ENCODE measurements at places on chromosomes 12 and 14. TPM values are rescaled to one million over a fixed set of nuclear protein-coding genes. Genes with fewer than 3 reads are reported as not detected.

MCRS1 gene
- total RNA-seq: 59.7 TPM

- no peak for DNase-seq
Measured at GRCh38 chr14:24139272-24139934, 2.0 kb downstream of the EMC9 start.

DNA sequence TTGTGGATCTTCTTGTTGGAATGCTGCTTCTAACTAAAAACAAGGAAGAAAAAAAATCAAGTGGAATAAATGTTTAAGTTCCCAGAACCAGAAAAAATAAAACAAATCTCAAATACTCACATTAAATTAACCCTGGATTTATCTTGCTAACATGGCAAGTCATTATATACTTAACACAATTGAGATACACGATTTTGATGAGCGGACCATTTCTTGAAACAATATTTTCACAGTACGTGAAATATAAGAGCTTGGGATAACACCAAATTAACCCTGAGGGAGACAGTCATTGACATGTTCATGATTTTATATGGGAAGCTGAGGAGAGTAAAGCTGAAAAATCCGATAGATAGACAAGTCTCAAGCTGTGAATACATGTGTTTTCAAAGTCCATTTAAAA is 128.6 kb downstream of the PTCSC3 start:
- DNase-seq: no peak

- DNase-seq: no peak
Measured at GRCh38 chr12:132695431-132695830, 8.0 kb downstream of the PXMP2 start.

DNA sequence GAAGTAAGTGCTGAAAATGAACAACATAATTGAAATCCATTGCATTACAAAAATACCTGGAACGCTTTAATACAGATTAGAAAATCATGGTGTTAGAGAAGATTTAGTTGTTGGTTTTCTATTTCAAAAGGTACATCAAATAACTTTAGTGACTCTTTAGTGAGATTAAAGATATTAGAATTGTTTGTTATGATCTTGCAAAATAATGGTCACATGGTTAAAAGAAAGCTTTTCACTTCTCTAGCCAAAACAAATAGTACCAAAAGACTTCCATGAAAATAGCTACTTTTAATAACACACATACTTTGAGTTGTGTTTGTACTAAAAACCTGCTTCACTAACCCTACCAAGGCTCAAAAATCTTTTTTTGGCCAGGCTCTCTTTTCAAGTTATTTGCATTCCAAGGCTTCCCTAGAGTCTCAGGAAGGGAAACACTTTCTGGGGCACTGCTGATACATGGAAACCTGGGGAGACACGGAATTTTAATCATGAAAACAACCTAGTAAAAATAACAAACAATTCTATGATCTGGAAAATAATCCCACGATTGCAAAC is at the start of gene SLCO1A2:
TSS of gene SLCO1A2 (minus strand) at position 147 of the 555 bp plus-strand sequence. CDS start 270 bp downstream, outside the sequence.
- no peak for DNase-seq

AQP2 gene
- total RNA-seq: not detected

GRCh38 chr12:56884421-56884820 is 49.8 kb downstream of the SDR9C7 start:
- no peak for DNase-seq

GRCh38 chr12:51579321-51579850 is 11.6 kb upstream of the SCN8A start:
- DNase-seq: no peak

TEX22 gene
- 1.0 TPM for total RNA-seq

DNA sequence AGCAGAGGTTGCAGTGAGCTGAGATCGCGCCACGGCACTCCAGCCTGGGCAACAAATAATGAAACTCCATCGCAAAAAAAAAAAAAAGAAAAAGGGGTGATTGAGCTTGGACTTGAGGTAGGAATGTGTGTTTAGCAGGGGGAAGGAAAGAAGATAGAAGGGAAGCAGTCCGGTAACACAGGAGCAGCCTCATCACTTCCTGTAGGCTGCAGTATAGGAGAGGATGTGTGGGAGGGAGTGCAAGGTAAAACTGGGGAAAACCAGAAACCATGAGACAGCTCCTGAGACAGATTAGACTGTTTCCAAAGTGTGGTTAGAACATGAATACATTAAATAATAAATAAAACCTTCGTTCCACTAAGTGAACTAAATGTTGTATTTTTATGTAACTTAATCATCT is 49.2 kb downstream of the FGD4 start:
- DNase-seq: no peak

RHOJ gene
- total RNA-seq: 18.6 TPM

GRCh38 chr12:79420146-79420618 is 270.6 kb downstream of the PAWR start:
- peak; percentile 47 for DNase-seq

DNA sequence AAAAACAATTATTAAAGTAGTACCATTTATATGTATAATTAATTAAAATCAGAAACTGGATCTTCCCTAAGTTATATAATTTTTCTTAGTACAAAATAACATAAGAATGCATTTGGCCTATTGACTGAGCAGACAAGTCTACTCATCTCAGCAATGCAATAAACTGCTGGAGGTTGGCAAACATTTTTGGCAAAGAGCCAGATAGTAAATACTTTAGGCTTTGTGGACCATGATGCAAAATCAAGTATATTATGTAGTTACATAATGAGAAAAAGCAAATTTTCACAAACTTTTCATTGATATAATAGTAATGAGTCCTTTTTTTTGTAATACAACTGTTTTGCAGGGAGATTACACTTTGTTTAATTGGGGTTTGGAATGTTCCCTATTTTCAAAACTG is 30.9 kb downstream of the ERGIC2 start:
- DNase-seq: no peak

JDP2 gene
- total RNA-seq: 13.8 TPM

TMEM132D gene
- total RNA-seq: 4.7 TPM

DNA sequence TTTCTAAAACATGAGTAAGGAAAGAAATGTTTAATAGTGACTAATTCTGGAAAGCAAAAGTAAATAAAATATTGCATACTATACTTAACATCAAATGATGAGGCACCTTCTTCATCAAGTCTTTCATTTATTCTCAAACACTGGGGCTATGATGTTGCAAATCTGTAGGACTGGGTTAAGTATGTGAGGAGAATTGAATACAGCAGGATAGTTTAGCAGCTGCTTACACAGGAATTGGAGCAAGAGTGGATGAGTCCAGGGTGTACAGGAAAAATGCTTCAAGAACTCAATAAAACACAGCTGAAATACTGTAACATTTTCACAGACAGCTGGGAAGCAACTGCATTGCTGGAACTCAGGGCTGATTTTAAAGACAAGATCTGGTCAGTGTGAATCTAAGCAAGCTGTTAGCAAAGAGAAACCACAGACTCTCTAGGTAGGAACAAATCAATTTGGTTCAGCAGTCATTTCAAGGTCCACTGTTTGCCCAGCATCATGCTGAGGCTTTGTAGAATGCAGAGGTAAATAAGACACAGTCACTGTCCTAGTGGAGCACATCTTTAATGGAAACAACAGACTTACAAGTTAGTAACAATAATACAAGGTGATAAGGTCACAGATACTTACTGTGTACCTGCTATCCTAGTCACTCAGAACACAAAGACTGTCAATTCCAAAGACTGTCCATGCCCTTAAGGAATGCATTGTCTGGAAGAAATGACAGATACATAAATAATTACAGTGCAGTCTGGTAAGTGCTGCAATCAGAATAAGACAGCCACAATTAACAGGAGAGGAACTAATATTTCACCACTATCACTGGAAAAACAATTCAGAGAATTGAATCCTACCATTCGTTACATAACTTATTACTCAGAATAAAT is 96.8 kb upstream of the DACT1 start:
- no peak for DNase-seq

- DNase-seq: no peak
Measured at GRCh38 chr12:2256453-2256852, 203.7 kb downstream of the CACNA1C start.

DNA sequence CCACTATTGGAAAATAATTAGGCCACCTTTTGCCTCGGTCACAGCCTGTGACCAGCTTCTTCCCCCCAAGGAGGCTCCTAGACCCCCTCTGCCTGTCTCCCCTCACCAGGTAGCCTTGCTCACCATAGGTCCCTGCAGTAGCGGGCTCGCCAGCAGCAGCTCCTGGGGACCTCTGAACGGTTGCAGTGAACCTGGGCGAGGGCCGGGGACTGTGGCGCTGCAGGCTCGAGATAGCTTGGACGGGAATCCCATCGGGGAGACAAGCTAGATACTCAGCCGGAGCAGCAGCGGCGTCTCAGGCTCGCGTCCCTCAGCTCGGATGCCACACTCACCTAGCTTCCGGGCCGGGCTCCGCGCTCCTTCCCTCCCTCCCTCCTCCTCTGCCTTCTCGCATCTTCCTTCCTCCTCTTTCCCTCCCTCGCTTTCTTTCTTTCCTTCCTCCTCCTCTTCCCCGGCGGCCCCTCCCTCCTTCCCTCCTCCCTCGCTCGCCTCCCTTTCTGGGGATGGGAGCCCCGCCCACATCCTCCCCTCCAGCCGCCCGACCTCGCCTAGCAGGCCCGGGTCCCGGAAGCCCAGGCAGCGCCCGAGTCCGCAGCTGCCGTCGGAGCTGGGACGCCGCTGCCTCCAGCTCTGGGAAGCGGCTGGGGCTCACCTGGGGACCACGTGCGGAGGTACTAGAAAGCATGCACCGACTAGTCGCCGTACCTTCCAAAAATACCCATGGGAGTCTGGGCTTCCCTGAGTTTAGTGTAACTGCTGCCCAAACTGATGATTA is at the start of gene BMP4:
TSS of gene BMP4 (minus strand) at position 399 of the 775 bp plus-strand sequence. CDS start 4,603 bp downstream, outside the sequence.
- DNase-seq: peak; percentile 59

CALM1 gene
- 490 TPM for total RNA-seq

PAWR gene
- total RNA-seq: 25.9 TPM

DNA sequence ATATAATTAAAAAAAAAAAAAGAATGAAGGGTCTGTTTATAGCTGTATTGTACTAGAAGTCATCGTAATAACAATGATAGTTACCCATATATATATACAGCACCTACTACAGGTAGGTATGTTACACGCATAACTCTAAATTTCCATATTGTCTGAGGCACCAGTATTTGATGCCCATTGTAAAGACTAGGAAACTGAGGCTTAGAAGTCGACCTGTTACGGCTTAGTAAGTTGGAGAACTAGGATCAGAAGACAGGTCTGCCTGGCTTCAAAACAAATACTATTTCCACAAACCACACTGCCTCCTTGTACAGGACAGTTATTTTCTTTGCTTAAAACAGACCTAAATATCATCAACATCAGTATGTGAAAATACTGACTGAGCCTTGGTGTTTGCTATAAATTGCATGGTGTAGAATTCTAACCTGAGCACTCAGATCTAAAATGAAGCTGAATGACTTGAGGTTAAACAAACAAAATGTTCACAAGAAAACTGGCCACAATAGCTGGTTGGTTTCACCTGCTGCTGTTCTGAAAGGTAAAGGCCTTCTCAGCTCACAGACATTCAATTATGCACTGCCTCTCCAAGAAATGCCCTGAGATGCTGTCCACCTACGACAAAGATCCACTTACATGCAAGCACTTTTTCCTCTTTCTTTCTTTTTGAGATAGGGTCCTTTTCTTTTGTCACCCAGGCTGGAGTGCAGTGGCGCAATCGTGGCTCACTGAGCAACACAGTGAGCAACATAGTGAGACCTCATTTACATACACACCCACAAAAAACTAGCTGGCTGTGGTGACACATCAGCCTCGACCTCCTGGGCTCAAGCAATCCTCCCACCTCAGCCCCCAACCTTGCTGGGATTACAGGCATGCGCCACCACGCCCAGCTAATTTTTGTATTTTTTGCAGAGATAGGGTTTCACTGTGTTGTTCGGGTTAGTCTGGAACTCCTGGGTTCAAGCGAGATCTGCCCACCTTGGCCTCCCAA is 35.7 kb downstream of the SSH1 start:
- DNase-seq: no peak

DNA sequence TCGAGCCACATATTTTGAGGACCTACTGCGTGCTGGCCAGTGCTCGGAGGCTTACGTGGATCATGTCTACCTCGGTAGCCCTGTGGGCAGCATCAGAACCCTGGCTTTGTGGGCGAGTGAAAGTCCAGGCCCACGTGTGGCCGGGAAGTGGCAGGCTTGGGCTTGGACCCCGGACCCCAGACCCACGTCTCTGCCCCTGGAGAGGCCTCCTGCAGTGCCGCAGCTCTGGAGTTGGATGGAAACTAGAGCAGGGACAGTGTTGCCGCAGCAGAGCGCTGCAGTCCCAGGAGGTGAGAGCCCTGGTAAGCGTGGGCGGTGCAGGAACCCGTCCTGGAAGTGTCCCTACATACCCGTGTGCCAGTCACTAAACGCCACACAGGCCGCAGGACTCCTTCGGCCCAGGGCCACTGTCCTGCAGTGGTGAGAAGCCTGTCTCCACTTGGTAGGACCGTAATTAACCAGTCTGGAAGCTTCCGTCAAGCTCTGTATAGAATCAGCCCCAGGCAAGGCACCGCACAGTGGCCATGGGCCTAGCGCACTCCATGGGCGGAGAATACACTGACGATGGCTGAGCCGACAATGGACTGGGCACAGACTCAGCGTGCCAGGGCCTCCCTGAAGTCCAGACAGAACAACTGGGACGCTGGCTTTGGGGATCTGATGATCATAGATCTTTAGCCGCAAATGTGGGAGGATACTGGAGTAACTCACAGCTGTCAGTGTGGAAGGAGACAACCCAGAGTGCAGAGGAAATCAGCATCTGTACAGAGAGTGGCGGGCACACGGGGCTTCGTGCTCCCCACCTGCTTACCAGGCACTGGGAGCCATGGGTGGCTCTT is 219.5 kb downstream of the KIF26A start:
- DNase-seq: no peak

RPGRIP1 gene
- total RNA-seq: 0.50 TPM

GRCh38 chr12:64456119-64456518 is 4.2 kb downstream of the TBK1 start:
- no peak for DNase-seq
